Stimulated activated CD8-positive, alpha-beta memory T cell treated with anti-CD3 and anti-CD28 coated beads, Interleukin-4, amount 100 ng/mL, for 1 hour (primary cell): ENCODE measurements at places on chromosomes 12 and 14.

DNA sequence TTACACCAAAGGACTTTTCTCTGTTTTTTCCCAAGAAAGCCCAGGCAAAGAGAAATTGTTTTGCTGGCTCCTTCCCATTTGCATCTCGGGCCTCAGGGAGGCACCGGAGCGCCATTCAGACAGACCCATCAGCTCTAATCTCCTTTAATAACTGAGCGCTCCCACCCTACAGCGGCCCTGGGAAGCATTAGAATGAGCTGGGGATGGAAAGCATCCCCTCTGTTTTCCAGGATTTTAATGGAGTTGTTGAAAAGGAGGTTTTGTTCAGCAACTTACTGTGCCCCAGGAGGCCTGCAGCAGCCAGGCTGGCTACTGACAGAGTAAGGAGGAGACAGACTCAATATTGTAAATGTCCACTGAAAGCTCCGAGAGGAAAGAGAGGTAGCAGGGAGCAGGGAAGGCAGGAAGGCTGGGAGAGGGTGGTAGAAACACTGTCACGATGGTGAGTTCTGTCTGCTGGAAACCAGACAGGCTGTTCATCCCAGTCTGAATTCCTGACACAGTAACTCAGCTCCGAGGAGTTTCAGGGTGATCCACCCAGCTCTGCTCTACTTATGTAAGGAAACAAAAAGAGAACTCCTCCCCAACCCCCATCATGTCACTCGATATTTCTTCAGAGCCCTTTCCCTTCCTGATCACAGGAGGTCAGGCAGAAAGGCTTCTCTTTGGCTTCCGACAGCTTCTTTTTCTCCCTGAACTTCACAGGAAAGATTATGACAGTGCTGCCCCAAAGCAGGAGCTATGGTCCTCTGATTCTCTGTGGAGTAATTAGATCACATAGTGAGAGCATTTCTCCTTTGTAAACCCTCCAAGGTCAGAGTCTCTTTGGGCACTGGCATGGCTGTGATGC is 62.5 kb upstream of the TMEM132D start:
- DNase-seq = no peak

DNA sequence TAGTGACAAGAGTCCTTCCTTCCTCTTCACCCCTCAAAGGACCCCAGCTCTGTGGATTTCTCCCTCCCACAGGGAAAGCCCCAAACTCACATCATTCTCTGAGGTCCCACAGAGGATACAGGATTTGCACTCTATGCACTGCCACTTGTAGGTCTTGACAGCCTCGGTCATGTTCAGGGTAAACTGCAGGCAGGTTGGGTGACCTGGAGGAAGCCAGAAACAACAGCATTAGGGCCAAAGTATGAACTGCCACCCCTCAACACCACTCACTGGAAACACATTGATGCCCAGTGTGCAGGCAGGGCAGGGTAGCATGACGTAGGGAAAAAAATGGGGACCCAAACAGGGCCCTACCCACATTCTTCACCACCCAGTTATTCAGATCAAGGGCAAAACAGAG is 264.4 kb downstream of the DPF3 start:
- DNase-seq = no peak

DNA sequence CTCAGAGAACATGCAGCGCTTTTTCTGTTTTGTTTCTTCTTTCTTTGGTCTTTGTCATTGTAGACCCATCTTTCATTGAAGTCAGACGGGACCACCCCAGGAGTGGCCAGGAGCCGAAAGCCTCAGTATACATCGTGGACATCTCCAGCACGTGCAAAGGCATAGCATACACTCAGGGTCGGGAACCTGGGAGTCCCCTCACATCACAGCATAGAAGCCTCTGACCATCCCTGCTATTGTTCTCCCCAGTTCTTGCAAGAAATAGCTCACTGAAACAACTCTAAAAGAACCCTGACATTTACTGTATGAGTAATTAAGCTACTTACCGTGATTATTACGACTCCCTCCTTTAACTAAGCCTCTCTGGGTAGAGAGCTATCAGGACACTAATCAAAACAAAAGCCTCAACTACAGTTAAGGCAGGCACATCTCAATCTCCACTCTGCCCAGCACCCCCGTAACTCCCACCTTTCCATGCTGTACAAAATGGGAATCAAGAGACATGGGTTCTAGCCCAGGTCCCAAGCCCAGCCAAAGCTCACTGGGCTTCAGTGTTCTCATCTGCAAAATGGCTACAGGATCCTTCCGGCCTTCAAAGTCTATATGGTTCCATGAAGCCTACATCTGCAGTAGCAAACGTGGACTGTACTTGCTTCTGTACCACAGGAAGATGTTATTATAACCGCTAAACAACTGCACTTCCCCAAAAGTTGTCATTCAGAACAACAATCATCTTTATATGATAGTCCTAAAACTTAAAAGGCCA is 6.7 kb downstream of the CCDC88C start:
- no peak for DNase-seq

DNA sequence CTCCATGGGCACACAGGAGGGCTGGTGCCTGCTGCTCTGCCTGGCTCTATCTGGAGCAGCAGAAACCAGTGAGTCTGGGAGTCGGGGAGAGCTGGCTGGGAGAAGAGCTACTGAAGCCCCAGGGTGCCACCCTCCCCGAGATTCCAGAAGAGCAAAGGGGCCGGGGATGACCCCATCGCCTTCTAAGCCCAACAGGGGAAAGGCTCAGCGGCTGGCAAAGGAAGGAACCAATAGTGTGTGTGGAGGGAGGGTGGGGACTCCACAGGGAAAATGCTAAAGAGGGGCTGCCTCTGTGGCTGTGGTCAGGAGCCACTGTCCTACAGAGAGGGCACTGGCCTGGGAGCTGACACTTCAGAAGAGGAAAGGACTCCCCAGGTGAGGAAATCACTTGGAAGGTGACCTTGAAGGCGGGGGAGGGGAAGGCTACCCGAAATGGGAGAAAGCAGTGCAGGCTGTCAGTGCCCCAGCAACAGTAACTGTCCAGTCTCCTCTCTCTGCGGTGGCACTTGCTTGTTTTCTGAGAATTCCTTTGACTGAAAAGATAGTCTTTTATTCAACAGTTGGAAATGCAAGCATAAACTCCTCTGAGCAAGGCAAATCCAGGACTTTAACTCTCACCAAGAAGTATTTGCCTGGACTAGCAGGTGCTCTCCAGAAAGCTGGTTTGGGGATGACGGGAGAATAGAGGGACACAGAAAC is 552 bp downstream of the TAPBPL start:
- no peak for DNase-seq

GRCh38 chr12:46260913-46261476 is 7.8 kb downstream of the SLC38A1 start:
- DNase-seq = no peak

DNA sequence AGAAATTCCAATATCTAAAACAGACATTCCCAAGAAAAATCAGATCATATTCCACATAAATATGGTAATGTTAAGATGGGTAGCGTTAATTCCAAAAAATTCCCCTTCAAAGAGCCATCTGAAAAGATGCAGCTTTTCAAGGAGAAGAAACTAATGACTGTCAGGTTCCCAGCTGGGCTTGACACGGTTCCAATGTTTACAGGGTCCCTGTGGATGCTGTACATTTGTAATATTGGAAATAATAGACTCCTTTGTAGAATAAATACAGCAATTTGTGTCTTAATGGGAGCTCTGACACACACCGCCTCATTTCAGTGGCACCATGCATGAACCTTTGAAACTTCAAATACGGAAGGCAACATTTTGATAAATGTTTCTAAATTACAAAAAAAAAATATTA is 140.6 kb downstream of the ITPR2 start:
- no peak for DNase-seq

DNA sequence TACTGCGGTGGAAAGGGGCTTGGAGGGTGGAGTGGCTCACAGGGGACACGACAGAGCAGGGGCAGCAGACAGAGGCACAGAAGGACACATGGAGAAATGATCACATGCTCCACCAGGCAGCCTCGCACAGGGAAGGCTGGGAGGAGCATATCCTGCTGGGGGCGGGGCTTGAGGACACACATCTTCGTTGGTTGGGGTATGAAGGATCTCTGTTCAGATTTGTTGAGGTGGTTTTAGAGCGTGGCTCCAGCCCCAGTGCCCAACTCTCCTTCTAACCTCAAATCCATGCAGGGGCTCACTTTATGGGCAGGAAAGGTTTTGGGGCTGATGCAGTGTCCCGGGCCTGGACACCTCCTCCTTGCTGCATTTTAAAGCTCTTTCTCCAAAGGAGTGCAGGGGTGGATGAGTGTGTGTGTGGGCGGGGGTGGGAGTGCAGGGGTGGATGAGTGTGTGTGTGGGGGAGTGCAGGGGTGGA is 733 bp upstream of the P3H3 start:
- no peak for DNase-seq

GRCh38 chr14:68510201-68511128 is 282.4 kb downstream of the ZFP36L1 start:
- DNase-seq = no peak

DNA sequence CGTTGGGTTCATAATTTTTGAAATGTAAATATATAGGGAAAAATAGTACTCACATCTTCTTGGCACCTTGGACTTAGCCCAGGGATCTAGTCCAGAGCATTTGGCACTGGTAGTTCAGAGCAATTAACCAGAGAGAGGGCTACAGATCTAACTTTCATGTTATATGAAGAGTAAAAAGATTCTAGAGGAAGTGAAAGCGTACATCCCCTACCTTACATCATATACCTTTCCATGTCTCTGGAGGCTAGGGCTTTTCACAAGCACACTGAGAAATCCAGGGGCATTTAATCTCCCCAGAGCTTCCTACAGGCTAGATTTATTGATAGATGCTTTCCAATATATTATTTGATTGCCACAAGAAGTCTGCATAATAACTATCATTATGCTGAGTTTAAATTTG is 687.5 kb upstream of the FBXO33 start:
- no peak for DNase-seq

DNA sequence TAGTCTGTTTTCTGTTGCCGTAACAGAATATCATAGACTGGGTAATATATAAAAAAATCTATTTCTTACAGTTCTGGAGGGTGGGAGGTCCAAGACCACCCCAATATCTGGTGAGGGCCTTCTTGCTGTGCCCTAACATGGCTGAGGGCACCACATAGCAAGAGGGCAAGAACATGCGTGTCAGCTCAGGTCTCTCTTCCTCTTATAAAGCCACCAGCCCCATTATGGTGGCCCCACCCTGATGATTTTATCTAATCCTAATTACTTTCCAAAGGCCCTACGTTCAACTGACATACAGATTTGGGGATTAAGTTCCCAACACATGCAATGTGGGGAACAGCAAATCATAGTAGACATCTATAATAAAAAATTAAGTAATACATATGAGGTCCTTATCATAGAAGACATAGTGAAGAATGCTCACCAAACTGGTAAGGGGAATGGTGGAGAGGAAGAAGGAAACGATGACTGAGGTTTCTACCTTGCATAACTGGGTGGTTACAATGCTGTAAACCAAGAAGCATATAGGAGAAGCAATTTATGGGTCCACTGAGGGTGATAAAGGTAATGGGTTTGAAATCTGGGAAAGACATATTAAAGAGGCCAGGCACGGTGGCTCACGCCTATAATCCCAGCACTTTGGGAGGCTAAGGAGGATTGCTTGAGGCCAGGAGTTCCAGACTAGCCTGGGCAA is 27.0 kb downstream of the BTBD7 start:
- no peak for DNase-seq

GRCh38 chr14:102573591-102574046 is 18.8 kb upstream of the RCOR1 start:
- DNase-seq = no peak

DNA sequence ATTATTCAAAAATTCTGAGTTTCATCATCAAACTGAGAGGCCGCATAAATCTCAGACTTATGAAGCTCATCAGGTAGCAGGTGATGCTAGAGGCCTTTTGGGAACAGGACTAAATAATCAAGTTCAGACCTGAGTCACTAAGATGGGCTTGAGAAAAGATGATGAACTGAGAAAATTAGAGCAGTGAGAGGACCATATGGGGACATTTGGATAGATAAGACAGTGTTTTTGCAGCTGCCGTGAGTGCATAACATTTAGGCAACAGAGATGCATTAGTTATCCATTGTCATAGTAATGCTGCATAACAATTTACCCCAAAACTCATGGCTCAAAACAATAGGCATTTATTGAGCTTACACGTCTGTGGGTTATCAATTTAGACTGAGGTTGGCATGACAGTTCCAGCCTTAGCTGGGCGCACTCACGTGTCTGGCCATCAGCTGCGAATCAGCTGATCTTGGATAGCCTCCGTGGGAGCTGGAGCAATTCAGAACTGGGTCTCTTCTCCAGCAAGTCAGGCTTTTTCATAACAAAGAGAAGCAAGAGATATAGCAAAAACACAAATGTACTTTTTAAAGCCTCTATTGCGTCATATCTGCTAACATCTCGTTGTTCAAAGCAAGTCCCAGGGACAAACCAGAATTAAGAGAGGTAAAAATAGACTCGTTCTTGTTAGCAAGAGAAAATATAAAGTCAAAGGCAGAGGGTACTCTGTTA is 72.8 kb downstream of the CAPZA3 start:
- no peak for DNase-seq

DNA sequence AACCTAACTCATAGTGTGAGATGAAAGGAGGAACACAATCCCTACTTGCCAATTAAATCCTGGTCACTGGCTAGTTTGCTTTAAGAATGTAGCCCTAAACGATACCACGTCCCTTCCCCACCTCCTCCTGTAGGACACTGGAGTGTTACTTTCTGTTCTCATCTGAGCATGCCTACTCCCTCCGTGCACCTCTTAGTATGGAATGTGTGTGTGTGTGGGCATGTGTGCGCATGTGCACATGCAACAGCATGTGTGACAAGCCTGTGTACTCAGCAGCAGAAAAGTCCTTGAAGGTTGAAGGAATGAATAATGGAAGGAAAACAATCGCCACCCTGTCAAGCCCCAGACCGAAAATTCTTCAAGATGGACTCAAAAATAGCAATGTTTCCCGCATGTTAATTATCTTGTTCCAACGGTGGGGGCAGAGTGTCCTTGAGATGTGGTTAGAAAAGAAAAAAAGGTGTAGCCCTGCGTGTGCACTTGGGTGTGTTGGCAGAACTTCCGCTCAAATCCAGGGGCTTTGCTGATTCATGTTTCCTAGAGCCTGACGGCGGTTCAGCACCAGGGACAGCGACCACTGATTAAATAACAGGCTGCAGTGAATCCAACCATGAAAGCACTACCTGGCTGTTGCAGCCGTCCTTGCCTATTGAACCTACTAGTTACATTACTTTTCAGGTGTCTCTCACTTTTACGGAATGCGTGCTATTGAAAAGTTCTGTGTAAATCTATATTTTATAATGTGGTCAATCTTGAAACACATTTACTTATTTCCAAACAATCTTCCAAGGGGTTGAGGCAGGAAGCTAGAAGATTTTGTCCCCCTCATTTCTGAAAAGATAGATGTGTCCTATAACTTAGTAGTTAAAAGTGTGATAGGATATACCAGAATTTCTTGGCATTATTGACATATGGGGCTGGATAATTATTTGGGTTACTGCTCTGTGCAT is 79.8 kb downstream of the SRRM4 start:
- peak; percentile 0 for DNase-seq

GRCh38 chr14:56953884-56954283 is 143.6 kb upstream of the OTX2 start:
- no peak for DNase-seq
